Panc1 (cell line): ENCODE measurements at places on chromosomes 4 and X. TPM values are rescaled to one million over a fixed set of nuclear protein-coding genes. Genes with fewer than 3 reads are reported as not detected.
A peak's percentile ranks its signal among the peaks of the same experiment; 100 is the strongest.

The NAA11 gene
- not detected for total RNA-seq

GRCh38 chr4:89298788-89299152, 8.8 kb downstream of the GPRIN3 start:
- DNase-seq, result no peak

- no peak for DNase-seq
These were observed 84.0 kb downstream of the RTL9 start for GRCh38 chrX:110442635-110443034.

DNA sequence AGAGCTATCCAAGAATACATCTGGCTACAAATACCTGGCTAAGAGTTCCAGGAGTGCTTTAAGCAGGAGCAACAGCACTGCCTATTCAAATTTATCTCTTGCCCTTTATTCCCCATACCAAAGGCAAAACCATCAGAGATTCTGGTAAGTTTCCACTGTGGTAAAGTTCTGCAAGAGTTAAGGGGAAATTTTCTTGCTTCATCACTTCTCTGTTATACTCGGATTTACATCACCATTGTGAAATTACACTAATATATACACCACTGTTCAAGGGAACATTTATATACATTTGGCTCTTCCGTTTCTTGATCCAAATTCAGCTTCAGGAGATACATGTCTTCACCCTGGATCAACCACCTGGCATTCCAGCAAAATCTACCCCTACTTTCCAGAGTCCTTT, 70.8 kb upstream of the PTPN13 start:
- DNase-seq, result no peak

GRCh38 chr4:165398570-165398969, 19.8 kb downstream of the CPE start:
- no peak for DNase-seq

DNA sequence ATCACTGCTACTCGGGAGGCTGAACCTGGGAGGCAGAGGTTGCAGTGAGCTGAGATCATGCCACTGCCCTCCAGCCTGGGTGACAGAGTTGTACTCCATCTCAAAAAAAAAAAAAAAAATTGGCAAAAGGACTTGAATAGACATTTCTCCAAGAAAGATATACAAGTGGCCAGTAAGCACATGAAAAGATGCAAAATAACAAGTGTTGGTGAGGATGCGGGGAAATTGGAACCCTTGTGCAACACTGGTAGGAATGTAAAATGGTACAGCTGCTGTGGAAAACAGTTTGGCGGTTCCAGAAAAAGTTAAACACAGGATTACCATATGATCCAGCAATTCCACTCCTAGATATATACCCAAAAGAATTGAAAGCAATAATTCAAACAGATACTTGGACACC, 19.4 kb downstream of the RBM10 start:
- DNase-seq, result no peak

- no peak for DNase-seq
These were observed 3.1 kb downstream of the SPATA18 start for GRCh38 chr4:52054254-52054653.

DNA sequence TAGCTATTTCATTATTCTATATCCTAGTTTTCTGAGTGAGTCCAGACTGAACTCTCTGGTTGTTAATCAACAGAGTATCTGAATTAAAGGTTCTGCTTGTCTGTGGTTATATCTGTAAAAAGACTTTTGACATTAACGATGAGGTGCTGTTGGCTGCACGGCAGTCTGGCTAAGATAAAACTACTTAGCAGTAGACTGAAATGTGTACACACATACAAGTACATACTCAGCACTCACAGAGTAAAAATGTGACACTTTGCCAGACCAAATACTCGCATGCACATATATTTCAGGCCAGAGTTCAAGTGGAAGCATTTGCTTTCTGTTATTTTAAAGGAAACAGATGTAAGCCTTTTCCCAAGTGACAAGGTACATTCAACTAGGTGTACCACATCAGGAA, 80.5 kb downstream of the PRDM5 start:
- no peak for DNase-seq

The TMEM47 gene
- total RNA-seq, result 2.2 TPM

The CXCL8 gene
- 0.82 TPM for total RNA-seq

The ARL9 gene
- 0.41 TPM for total RNA-seq

DNA sequence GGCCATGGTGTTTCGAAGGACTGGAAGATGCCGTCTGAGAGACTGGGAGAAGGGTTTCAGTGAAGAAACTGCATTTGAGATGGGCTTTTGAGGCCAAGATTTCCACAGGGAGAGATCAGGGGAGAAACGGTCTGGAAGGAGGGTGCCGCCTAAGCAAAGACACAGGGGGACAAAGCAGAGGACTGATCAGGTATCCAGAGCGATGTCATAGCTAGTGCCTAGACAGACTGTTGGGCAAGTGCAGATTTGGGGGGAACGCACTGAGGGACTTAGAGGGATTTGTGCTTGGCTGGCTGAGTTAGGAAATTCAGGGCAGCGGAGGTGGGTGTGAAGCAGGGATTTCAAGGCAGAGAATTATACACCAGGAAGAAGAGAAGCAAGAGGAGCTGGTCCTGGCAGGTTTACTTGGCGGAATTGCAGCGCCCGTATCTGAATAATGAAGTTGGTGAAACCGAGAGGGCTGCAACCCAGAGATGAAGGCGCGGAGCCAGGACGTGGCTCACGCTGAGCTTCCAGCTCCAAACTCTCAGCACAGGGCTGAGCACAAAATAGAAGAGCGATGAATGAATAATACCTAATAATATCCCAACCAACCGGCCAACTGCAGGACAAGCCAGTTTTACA, 106.9 kb downstream of the MAML3 start:
- no peak for DNase-seq

DNA sequence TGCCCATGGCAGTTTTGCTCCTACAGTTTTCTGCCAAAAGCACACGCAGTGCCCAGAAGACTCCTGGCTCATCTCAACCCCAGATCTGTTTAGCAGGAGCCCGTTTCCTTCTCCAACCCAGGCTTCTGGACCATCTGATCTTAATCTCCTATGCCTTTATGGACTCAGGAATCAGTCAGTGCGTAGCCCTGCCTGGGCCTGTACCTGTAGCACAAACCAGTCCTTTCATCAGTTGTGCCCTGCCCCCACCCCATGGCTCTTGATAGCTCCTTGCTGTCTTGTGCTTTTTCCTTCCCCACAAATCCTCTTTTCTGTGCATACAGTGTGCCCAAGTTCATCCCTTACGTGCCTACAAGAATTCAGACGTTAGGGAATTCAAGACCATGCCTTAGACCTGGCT, 1.5 kb downstream of the ZNF718 start:
- DNase-seq, result no peak

- DNase-seq, result no peak
These were observed 333.8 kb downstream of the ANK2 start for GRCh38 chr4:113383111-113383785.

DNA sequence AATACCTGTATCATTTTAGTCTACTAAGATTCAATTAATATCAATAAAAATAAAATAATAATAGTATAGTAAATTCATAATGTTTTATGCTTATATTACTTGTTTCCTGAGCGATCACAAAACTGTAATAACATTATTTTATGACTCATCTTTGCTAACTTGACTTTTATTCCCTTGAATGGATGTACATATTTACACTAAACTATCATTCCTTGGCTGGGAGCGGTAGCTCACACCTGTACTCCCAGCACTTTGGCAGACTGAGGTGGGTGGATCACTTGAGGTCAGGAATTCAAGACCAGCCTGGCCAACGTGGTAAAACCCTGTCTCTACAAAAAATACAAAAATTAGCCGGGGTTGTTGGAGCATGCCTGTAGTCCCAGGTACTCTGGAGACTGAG, 104.0 kb upstream of the SLC34A2 start:
- DNase-seq, result no peak

The AKAP4 gene
- total RNA-seq, result not detected

DNA sequence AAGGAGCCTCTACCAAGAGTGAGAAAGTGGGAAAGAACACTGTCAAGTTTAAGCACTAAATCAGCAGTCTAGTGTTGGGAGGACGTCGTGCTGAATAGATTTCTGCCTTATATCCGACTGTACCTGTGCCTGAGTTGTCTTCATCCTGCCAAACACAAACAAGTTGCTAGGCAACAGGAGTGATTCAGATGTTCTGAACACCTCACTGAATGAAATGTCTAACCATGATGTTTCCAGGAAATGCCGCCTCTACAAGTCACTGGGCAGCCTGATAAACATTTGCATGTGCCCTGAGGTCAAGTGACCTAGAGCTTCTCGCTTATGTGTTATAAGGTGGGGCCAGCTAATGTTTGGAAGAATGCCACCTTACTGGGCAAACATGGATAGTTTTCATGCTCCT, 37.9 kb downstream of the SGMS2 start:
- peak; percentile 74 for DNase-seq
